ENCODE measurements at places on chromosomes 11 and 22.

DNA sequence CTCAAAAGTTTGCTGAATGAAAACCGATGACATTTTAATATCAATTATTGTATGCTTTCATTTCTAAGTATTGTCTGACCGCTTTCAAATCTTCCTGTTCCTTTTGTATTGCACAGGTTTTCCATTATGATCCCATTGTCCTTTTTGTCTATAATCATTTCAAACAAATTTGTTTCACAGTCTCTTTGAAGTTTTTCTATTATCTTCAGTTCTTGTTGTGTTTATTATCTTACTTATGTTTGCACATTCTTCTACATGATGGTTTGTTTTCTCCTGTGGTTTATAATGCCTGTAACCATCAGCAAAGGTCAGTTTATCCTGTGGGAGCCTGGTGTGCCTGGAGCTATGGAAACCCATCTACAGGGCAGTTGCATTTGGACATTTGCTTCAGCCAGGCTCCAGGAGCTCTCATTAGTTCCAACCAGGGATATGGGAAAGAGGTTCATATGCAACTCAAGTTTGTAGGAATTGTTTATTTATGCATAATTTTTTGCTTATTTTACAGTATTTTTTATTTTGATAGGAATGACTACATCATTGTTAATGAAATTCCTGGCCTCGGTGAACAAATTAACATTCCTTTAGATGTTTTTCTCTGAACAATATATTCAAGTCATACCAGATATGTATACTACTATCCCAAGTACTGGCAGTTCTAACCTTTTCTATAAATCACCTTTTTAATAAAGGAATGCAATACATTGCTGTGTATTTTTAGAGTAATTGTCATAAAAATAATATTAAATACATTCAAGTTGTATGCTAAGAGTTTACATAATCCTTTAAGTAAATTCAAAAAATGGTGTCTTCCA, 179.2 kb downstream of the SBF2 start:
- no peak for DNase-seq

- DNase-seq: no peak
Measured at GRCh38 chr22:30217698-30218560, 28.6 kb downstream of the LIF start.

DNA sequence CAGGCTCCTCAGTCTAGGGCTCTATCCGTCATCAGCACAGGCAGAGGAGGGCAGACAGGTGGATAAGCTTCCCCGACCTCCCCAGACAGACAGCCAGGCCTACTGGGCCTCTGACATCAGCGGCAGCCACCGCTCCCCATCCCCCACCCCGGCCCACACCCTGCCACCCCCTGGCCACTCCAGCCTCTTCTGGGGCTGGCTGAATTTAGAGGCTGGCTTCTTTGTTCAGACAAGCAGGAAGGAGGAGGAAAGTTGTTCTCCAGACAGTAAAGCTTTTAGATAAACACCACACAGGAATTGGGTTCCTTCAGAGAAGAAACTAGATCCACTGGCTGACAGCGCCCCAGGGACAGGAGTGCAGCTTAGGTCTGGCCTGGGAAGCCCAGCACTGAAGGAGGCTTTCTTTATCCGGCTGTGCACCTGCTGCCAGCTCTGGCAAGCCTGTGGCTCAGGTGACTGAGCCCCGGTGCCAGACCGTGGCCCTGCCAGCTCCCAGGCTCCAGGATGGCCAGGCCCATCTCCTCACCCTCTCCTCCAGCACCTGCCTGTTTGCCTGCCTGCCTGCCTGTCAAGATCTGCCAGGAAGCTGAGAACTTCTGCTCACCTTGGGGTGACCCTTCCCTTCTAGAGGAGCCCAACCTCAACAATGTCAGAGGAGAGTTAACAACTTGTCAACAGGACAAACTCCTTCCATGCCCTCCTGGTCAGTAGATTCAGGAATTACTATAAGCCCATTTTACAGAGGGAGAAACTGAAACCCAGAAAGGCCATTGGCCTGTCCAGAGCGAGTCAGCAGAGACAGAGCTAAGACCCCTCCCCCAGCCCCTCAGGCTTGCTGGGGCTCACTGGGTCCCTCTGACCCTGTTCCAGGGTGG, 44.0 kb upstream of the KLHL35 start:
- DNase-seq: no peak

- DNase-seq: no peak
Measured at GRCh38 chr11:3128356-3129180, 36.5 kb downstream of the OSBPL5 start.

GRCh38 chr22:26339755-26340154, 89.3 kb upstream of the ASPHD2 start:
- no peak for DNase-seq

DNA sequence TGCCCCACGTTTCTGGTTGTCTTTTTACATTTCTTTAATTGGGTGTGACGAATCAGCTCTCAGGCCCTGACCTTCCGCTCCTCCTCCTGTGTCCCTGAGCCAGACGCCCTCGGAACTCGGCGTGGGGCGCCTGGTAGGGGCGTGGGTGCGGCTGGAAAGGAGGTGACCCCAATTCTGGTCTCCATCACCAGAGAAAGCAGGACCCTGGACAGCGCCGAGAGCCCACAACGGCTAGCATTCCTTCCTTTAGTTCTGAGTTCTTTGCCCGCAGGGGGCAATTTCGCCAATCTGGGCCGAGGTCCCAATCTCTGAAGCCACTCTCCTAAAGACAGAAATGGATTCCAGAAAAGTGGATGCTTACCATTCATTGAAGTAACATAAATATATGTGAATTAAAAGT, 11.7 kb upstream of the RBMXL2 start:
- no peak for DNase-seq

GRCh38 chr11:12133547-12134235, 23.3 kb downstream of the MICAL2 start:
- DNase-seq: no peak

- DNase-seq: no peak
Measured at GRCh38 chr22:44463151-44463550, 34.9 kb downstream of the RTL6 start.

GRCh38 chr11:105574974-105575373, 34.9 kb upstream of the GRIA4 start:
- DNase-seq: no peak

DNA sequence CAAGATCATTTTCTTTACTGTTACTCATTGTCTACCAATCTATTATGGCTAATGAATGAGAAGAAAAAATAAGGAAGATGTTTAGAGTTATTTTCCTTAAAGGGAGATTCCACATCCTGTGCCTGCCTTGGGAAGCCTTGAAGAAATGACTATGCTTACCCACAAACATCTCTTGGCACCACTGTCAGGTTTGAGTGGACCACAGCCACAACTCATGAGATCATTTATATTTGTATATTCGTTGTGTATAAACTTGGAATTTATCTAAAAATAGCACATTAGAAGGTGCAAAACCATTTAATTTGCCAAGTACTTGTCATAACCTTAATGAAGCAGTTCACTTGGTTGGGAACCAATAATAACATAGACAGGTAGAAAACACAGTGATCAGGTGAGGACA, 740.8 kb downstream of the DLG2 start:
- no peak for DNase-seq

- DNase-seq: no peak
Measured at GRCh38 chr11:64809781-64810241, 540 bp downstream of the MEN1 start.

DNA sequence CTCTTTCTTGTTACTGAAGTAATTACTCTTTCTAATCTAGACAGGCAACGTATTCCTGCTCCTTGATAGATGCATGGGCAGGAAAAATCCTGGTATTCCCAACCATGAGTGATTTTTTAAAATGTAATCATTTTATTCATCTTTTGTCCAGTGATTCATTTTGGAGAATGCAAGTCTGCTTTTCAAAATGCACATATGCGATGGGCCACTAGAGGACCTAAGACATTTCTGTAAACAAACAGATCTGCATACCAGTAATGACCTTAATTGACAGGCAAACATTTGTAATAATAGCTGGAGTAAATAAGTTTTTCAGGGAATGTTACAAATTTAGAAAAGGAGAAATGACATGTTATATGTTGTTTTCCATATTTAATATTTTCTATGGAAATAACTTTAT, 1167.6 kb downstream of the JRKL start:
- no peak for DNase-seq

- no peak for DNase-seq
Measured at GRCh38 chr11:22879630-22880029, 19.4 kb upstream of the CCDC179 start.

DNA sequence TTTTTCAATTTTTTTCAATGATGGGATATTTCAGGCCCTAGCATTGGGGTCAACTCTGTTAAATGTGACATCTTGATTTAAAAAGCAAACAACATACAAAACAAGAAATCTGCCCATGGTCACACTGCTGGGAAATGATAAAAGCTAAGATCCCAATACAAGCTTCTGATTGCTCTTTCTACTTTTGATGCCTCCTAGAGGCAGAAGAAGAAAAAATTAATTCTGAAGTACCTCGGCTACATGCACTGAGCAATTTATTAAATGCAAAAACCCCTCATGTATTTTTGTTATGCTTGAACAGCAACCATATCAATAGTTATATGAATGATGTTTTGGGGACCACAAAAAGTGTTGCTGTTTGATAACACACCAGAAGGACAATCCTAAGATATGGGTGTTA, 342.1 kb upstream of the NARS2 start:
- no peak for DNase-seq

- DNase-seq: no peak
Measured at GRCh38 chr11:8310743-8311298, 47.1 kb upstream of the LMO1 start.

GRCh38 chr11:112016765-112017376, 8.3 kb upstream of the DLAT start:
- DNase-seq: no peak

DNA sequence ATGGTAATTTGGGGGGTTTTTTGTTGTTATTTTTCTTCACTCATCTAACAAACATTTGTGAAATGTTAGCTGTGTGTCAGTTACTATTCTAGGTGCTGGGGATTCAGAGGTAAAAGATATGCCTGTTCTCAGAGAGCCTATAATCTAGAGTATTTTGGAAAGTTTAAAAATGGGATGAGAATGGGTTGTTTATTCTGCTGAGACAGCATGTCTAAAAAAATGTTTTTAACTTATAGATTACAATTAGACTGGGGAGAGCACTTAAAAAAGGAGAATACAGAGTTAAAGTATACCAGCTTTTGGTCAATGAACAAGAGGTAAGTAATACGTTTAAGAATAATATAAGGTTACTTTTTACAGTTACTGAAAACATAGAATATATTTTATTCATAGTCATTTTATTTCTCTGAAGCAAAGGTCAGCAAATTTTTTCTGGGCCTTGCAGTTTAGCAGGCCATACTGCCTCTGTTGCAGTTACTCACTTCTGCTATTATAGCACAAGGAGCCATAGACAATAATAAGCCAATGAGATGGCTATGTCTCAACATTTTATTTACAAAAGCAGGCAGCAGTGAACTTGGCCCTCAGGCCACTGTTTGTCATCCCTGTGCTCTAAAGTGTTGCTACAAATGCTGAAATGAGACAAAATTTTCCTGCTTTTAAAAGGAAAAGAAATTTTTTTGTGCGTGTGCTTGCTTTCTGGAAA, 60.0 kb downstream of the DKK3 start:
- no peak for DNase-seq

DNA sequence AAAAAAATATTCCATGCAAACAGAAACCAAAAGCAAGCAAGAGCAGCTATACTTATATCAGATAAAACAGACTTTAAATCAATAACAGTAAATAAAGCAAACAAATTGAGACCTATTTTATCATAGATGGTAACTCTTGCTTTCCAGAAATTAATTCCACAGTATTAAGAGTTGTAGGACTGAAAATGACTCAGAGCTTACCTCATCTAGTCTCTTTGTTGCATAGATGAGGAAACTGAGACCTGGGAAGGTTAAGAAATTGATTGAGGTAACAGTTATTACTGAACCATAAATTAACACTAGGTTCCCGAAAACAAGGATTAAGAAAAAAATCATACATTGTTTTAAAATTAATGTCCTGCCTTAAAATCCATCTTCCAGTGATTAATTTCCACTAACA, 123.8 kb downstream of the PLEKHA7 start:
- no peak for DNase-seq

DNA sequence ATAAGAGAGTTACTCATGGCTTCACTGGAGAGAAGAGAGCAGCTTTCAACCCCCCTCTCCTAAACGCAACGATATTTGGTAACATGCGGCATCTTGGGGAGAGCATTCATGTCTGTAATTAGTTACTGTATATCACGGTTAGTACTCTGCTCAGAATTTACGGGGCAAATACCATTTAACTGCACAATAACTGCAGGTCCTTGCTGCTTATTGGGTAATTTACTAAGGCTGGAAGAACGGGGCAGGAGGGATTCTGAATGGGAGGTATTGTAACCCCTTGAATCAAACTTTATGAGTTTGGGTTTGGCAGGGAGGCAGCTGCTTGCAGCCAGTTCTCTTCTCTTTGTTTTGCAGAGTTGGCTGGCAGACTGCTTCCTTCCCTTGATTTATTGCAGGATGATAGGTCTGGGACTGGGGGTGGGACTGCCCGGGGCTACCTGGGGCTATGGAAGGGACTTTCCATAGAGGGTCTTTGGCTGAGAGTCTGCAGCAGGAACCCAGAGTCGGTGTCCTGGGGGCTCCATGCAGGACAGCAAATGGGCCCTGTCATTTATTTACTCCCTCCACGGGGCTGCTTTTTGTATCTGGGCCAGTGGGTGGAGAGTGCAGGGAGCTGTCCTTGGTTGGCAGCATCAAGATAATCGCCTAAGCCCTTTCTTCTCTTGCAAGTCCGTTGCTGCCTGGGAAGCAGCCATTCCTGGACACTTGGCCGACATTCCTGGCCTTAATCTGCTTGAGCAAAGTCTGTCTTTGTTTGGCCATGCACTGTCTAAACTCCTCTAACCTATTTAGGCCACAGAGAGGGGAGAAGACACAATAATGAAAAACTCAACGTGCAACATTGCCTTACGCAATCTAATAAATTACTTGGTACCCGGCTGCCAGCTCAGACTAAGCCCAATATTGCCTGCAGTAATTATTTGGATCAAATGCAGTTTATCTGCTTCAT, 188.9 kb downstream of the ST3GAL4 start:
- DNase-seq: no peak

DNA sequence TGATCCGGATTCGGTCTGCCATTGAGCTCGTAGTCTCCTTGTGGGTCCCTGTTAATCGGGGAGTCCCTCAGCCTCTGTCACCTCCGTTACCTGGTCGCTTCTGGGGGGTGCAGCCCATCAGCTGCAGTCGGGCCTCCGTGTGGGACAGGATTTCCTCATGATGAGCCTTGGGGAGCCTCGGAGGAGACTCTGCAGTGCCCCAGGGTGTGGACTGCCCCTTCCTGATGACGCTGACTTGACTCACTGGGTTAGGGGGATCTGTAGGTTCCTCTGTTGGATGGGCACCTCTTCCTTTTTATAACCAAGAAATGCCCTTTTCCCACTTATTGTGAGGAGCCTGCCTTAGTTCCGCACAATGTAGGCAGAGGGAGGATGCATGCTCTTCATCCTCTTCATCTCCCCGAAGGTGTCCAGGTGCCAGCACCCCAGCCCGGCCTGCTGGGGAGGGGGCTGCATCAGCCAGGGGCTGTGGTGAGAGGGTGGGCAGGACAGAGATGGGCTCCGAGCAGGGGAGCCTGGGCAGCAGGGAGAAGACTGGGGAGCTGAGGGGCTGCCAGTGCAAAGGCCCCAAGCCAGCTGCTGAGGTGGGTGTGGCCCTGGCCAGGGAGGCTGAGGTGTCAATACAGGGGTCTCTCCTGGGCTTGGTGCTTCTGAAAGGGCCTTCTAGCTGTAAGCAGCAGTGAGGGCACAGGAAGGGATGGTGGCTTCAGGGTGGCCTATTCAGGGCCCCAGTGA, 13.5 kb upstream of the TTLL8 start:
- DNase-seq: no peak

GRCh38 chr11:47296045-47296444, 26.1 kb downstream of the MADD start:
- no peak for DNase-seq

Measured in iPS DF 6.9 (cell line).